ENCODE measurements at places on chromosomes 13 and 19. TPM values are rescaled to one million over a fixed set of nuclear protein-coding genes. Genes with fewer than 3 reads are reported as not detected.

Gene SIGLEC5
- polyA plus RNA-seq: not detected

Gene ZNF805
- polyA plus RNA-seq: 0.76 TPM

Gene IZUMO4
- polyA plus RNA-seq: 6.4 TPM

Gene CCDC194
- not detected for polyA plus RNA-seq

Gene VSTM1
- polyA plus RNA-seq: not detected

Gene PDX1
- not detected for polyA plus RNA-seq

Gene ZNF606
- 7.2 TPM for polyA plus RNA-seq

Gene FPR2
- 0.04 TPM for polyA plus RNA-seq

Gene SBNO2
- 56.5 TPM for polyA plus RNA-seq

Gene ERCC2
- 6.1 TPM for polyA plus RNA-seq

Gene KLK6
- 64.6 TPM for polyA plus RNA-seq

Gene ZNF571
- polyA plus RNA-seq: 2.4 TPM

Gene RYR1
- polyA plus RNA-seq: 8.7 TPM

Gene ZNF442
- polyA plus RNA-seq: 0.58 TPM

Gene UPF1
- 41.7 TPM for polyA plus RNA-seq

Gene GAPDHS
- not detected for polyA plus RNA-seq

Gene CDC16
- 33.4 TPM for polyA plus RNA-seq

Gene STXBP2
- polyA plus RNA-seq: 73.2 TPM

Gene LILRB3
- 0.63 TPM for polyA plus RNA-seq

Gene CEACAM5
- polyA plus RNA-seq: 148 TPM

Gene RHPN2
- 0.76 TPM for polyA plus RNA-seq

Gene CFD
- 95.2 TPM for polyA plus RNA-seq

Gene AMH
- polyA plus RNA-seq: 2.5 TPM

Gene PGLYRP2
- 0.02 TPM for polyA plus RNA-seq

Gene NLRP11
- polyA plus RNA-seq: not detected

Gene CEACAM20
- not detected for polyA plus RNA-seq

Gene CCNE1
- polyA plus RNA-seq: 4.9 TPM

Gene CDC42EP5
- 13.1 TPM for polyA plus RNA-seq

Gene STK11
- polyA plus RNA-seq: 61.4 TPM

Gene MTUS2
- 0.20 TPM for polyA plus RNA-seq

Gene TLE5
- polyA plus RNA-seq: 356 TPM

Gene KLC3
- 15.0 TPM for polyA plus RNA-seq

Gene PLPPR2
- 7.3 TPM for polyA plus RNA-seq

Gene IGFL4
- 0.02 TPM for polyA plus RNA-seq

Gene LRP3
- 4.1 TPM for polyA plus RNA-seq

Gene CD79A
- 0.31 TPM for polyA plus RNA-seq

Gene FGF22
- 0.86 TPM for polyA plus RNA-seq

Gene THSD1
- 1.4 TPM for polyA plus RNA-seq

Gene ELSPBP1
- polyA plus RNA-seq: not detected

Gene SUGP1
- 27.8 TPM for polyA plus RNA-seq

Gene KLK5
- polyA plus RNA-seq: 18.7 TPM

Gene POU2F2
- 0.39 TPM for polyA plus RNA-seq

Gene C19orf12
- 8.4 TPM for polyA plus RNA-seq

Gene ICAM4
- 0.26 TPM for polyA plus RNA-seq

Gene CD209
- polyA plus RNA-seq: 0.27 TPM

Gene FBXO17
- 5.4 TPM for polyA plus RNA-seq

Gene ALG11
- polyA plus RNA-seq: 2.3 TPM

Gene FUT1
- polyA plus RNA-seq: 1.1 TPM

Gene MYADM
- polyA plus RNA-seq: 20.4 TPM

Gene COPE
- 192 TPM for polyA plus RNA-seq

Gene NOSIP
- 61.8 TPM for polyA plus RNA-seq

Gene DBP
- 8.9 TPM for polyA plus RNA-seq

Gene ZNF790
- polyA plus RNA-seq: 3.3 TPM

Gene SLC10A2
- not detected for polyA plus RNA-seq

Gene KLK14
- 0.09 TPM for polyA plus RNA-seq

Gene CYP4F12
- polyA plus RNA-seq: 31.6 TPM

Gene MCEMP1
- polyA plus RNA-seq: 0.53 TPM

Measured in esophagus (tissue), 2 donors.